ENCODE measurements at places on chromosomes 6 and 20.

DNA sequence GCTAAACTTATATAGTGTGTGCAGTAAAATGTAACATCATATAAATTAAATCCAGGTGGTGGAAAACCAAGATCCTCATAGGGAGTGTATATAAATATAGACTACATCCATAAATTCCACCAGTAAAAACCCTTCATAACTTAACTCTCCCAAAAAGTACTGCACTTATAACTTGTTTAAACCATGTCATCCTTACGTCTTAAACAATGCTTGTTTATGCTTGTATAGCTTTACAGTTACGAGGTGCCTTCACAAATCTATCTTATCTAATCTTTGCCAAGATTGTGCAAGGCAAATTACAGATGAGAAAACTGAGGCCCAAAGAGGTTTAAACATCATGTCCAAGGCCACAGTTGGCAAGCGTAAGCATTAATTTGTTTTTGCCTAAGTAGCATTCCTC lies 71.3 kb downstream of the BCAS1 start:
- DNase-seq, result no peak

DNA sequence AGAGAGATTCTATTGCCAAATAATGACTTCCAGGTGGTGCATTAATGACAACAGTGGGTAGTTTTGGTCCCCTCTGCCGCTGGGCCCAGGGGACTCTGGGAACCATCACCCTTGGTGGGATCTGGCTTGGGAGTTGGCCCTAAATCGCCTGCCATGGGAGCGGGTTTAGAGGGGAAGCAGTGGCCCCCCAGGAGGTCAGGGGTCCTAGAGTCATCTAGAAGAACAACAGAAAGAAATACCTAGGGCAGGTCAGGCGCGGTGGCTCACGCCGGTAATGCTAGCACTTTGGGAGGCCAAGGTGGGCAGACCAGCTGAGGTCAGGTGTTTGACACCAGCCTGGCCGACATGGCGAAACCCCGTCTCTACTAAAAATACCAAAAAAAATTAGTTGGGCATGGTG lies 17.8 kb upstream of the ARFGEF2 start:
- DNase-seq, result no peak

DNA sequence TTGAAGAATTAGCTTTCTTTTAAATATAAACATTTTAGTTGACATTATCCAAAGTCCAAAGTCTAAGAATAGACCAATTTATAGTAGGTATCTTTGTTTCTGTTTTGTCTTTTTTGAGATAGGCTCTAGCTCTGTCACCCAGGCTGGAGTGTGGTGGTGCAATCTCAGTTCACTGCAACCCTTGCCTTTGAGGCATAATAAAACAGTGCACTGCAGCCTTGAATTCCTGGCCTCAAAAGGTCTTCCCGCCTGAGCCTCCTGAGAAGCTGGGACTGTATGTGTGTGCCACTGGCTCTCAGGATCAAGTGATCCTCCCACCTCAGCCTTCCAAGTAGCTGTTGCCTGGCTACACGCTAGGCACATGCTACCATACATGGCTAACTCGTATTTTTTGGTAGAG lies 135.4 kb downstream of the REV3L start:
- no peak for DNase-seq

- peak; percentile 67 for DNase-seq
Measured at GRCh38 chr20:1702328-1702727, 44.7 kb upstream of the SIRPG start.

- DNase-seq, result no peak
Measured at GRCh38 chr20:58717278-58718091, 24.9 kb downstream of the NPEPL1 start.

DNA sequence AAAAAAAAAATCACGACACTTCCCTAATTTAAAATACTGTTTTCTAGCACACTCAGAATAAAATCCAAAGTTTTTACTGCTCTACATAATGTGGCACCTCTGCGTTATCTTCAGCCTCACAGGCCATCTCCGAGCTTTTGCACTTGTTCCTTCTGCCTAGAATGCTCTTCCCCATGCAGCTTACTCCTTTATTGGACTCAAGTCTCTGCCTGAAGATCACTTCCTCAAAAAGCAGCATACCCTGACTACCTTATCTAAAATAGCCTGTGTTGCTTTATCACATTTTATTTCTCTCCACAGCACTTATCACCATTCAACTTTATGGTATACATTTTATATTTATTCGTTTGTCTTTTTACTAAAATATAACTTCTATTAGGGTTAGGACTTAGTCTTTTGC lies 2.3 kb downstream of the ZNF322 start:
- no peak for DNase-seq

- no peak for DNase-seq
Measured at GRCh38 chr20:51480507-51481270, 61.8 kb downstream of the NFATC2 start.

DNA sequence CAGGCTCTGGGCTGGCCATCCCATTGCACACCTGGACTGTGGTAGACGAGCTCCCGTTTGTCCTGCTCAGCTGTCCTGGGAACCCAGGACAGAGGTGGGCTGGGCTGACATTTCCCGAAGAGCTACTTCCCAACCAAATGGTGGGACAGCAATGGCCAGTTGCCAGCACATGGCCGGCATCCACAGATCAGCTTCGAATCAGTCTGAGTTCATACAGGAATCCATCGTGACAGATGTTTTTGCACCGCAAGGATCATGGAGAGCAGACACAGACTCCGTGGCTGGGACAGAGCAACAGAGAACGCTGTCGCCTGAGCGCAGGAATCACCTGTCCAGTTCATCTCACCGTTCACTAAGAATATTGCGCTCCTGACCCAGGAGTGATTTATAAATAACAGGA lies 198.5 kb downstream of the TTLL2 start:
- DNase-seq, result no peak

GRCh38 chr6:50608421-50608820 lies 104.9 kb upstream of the TFAP2D start:
- DNase-seq, result no peak

GRCh38 chr6:134172020-134172705 lies 119.7 kb upstream of the SLC2A12 start:
- no peak for DNase-seq

- no peak for DNase-seq
Measured at GRCh38 chr20:34331838-34332237, 28.7 kb upstream of the AHCY start.

- DNase-seq, result no peak
Measured at GRCh38 chr6:109050447-109051102, 44.1 kb downstream of the SESN1 start.

GRCh38 chr20:46652699-46653098 lies 1.4 kb upstream of the SLC13A3 start:
- DNase-seq, result no peak

DNA sequence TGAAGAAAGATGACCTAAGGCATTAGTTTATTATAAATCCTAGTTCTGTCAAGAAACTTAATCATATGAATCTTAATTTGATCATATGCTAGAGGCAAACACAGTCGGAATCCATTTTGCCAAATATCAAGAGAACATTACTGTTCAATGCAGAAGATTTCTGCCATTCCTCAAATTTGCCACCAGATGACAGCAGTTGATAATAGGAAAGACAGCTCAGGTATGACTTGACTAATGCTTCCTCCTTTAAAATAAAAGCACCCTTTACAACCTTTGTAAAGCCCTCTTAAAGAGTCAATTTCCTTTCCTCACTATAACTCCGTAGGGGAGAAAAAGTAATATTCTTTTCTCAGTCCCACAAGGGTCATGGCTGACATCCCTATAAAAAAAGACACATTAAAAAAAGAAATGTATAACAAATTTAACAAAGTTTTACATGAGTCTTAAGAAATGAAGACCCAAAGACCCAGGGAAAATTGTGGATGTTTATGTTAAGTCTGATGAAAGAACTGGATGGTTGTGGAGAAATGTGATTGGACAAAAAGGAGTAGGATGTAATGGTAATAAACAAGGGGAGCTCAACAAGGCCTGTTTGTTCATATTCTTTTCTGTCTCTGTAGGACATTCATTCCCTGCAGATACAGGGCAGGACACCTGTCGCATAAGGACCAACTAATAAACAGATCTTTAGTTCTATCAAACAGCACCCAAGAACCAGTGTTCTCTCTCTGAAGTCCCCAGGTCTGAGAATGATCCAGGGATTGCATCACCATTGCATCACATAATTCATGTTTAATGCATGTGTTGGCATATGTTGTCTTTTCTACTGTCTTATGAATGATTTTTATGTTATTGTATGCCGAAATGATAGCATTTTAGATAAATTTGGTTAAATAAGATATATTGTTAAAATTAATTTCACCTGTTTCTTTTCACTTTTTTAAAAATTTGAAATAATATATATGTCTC lies 23.0 kb upstream of the IL17A start:
- DNase-seq, result no peak

DNA sequence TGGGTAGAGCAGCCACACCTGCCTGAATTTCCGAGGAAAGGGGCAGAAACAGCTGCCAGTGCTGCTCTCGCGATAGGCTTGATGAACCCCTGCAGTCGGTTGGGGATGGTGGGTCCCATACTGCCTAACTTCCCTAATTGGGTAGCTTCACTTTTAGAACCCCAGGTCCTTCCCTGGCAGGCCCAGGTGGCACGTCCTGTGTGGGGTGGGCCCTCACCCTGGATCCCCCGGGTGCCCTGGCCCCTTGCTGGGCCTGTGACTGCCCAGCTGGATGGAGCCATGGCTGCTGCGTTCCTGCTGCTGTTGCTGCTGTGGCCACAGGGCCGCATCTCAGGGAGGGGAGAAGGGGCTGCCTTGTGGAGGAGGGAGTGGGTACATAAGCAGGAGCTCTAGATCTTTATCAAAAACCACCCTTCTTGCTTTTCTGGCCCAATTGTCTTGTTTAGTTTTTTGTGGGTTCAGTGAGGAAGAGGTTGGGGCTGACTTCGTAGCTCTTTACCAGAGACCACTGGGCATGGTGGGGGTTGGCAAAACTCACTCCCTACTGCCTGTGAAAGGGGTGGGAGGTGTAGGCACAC lies 19.2 kb downstream of the TREML4 start:
- no peak for DNase-seq

DNA sequence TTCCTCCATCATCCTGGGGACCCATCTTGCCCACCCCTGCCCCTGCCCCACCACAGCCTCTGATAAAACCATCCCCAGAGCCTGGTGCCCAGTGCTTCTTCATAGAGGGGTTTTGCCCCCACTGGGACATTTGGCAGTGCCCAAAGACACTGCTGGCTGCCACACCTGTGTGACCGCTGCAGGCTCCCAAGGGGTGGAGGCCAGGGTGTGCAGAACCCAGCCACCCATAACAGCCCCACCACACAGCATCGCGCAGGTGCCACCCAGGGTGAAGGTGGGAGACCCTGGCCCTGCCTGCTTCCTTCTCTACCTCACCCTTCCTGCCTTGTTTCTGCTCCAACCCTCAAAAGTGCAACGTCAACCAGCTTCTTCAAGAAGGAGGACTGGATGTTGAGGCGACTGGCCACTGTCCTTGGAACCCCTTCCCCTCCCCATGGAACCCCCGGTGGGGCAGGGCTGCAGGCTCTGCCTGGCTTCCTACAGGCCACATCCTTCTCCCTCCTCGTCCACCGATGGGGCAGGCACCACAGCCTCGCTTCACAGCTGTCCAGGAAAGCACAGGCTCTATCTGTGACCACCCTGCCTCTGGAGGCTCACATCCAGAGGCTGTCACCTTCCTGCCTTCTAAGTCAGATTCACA lies 79.2 kb upstream of the MPC1 start:
- no peak for DNase-seq

DNA sequence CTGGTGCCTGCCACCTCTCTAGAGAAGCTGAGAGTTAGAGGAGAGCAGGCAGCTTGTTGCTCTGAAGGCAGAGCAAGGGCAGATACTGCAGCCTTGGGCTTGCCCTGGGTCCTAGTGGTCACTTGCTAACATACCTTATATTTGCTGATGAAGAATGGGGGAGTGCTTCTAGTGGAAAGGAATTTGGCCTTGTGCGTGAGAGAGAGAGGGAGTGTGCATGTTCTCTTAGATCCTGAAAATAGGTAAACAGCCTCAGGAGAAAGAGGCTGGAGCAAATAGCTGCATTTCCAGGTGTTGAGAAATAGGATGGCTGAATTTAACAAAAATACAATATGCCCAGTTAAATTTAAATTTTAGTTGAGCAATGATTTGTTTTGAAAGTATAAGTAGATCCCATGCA lies 724.5 kb upstream of the FLRT3 start:
- DNase-seq, result no peak

DNA sequence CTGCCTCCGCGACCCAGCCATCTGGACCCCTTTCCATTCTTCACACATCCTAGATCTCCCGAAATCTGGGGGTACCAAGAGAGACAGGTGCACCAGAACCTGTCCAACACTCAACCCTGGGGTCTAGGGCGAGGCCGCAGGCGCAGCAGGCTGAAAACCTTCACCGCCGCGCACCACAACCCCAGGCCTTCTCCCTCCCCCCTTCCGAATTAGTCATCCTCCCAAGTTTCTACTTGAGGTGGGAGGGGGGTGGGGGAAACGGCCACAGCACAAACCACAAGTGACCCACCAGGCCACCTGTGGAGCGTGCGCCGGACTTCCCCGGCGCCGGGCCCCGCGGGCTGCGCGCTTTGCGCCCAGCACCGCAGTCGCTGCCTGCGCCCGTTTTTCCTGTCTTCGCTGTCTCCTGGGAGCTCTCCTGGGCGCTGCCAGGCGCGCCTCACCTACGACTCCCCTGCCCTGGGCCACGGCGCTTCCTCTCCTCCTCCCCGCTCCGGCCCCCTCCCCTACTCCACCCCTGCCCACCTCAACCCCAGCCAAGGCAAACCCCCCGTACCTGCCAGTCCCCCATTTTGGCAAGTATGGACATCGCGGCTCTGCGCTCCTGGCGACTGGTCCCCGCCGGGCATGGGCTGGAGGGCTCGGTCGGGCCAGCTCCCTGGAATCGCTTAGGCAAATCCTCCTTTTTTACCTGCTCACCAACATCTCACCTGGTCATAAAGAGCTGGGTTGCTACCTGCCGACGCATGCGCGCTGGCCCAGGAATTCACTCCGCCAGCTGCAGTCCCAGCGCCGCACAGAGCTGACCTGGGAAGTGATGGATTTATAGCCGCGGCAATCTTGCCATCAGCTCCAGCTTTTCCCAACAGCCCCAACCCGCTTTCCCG lies 4.2 kb upstream of the TFAP2A start:
- DNase-seq, result no peak

DNA sequence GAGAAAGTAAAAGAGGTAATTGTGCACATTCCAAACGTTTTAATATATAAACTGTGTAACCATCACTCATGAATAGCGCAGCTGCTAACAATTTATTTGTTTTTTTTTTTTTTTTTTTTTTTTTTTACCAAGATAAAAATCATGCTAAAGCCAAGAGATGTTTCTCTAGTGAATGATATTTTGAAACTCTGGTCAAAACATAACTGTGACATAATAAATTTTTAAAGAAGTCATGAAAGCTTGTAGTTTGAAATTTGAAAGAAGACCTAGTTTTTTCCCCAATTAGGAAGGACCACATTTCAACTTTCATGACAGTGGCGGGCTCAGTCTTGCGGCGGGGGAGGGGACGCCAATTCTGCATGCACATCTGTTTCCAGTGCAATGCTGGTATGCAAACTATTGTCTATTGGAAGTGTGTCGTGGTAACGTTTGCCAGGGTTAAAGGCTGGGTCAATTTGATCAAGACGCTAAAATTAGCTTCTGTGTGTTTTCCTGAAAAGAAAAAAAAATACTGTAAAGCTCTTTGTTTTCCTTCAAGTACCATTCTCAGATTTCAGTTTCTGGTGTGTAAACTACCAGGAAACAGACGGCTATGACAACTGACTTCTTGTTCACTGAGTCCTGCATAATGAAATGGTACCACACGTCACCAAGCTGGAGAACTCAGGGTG lies 211.9 kb downstream of the FOXC1 start:
- DNase-seq, result no peak

Data from SIG-M5 (cell line).